ENCODE measurements at places on chromosomes 12 and 14. TPM values are rescaled to one million over a fixed set of nuclear protein-coding genes. Genes with fewer than 3 reads are reported as not detected.

GRCh38 chr14:76259029-76259735, 107.5 kb downstream of the GPATCH2L start:
- H3K4me3 ChIP-seq = no peak overlapping the region
- no peak overlapping the region for H3K27ac ChIP-seq
- H3K27me3 ChIP-seq = no peaks in the 10 kb centered on the region

DNA sequence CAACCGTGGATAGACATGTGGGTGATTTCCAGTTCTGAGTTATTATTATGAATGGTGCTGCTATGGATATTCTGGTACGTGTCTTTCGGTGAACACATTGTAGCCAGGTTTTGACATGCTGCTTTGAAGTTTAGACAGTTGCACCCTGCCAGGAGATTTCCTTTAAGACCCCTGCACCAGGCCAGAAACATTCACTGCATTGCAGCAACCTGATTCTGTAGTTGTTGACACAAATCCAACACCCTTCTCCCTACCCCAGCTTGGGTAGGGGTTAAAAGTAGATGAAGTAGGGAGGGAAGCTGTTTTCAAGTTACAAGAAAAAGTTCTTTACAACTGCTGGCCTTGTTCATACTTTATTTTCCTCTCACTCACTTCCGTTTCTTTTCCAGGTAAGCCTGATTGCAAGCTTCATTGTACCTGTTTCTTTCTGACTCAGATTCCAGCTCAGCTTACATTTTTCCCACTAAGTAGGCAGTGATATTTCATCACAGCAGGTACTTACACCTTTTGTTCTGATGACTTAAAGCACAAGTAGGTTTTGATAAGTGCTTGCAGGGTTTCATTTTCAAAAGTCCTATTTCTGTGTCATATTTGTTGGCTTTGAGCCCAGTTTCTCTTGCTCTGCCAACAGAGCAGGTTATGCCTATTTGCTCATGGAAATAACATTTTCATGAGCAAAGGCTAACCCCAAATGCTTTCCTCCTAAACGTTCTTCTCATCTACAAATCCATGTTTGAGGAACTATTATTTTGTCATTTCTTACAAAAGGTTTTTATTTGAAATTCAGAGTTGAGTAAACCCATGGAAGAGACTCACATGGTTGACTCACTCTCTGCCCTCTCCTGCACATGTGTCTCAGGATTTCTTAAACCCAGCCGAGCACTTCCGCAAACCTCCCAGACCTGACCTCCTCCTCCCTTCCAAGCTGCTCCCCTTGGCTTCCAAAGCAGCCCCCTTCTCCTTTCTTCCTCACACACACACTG, 12.1 kb upstream of the LTA4H start:
- H3K4me3 ChIP-seq = no peak overlapping the region
- H3K27ac ChIP-seq = no peak overlapping the region

TEAD4 gene
- 76.1 TPM for total RNA-seq

WSCD2 gene
- total RNA-seq = 3.5 TPM

DPPA3 gene
- not detected for total RNA-seq

DNA sequence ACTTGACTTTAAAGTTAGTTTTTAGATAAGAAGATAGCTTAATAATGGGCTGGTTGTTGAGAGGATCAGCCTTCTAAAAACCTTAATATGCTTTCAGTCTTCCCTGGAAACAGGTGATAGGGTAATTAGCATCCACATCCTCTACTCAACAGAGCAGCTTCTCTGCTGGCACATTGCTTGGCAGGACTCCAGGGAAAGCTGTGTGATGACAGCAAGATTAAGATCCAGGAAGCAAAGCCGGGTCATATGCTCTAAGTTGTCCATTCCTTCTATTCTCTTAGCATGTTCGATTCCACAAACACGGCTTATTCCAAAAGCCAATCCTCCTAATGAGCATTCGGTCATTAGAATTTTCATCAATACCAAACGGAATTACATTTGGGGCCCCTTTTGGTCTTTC, 87.0 kb downstream of the HMGA2 start:
- no peak overlapping the region for H3K4me3 ChIP-seq
- H3K4me1 ChIP-seq = no peaks in the 10 kb centered on the region
- DNase-seq = no peak

DNA sequence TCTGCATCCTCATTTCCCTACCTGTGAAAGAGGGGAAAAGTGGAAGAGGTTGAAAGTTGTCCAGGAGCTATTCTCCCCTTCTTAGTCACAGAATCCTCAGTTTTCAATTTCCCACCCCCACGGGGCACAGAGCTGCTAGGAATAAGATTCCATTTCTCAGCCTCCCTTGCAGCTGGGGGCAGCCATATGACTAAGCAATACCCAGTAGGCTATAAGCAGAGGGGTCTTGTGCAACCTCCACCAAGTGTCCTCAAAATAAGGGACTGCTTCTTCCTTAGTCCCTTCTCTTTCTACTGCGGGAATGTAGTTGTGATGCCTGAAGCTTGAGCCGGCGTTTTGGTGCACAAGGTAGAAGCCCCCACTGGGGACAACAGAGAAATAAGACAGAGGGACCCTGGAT, 40.9 kb downstream of the VWF start:
- no peak overlapping the region for H3K4me3 ChIP-seq
- no peaks in the 10 kb centered on the region for H3K4me1 ChIP-seq
- H3K36me3 ChIP-seq = no peaks in the 10 kb centered on the region
- DNase-seq = no peak
- H3K27me3 ChIP-seq = no peaks in the 10 kb centered on the region
- no peak overlapping the region for H3K27ac ChIP-seq

CD4 gene
- 2.6 TPM for total RNA-seq

C1S gene
- total RNA-seq = 273 TPM

- DNase-seq = peak; percentile 86
- H3K27ac ChIP-seq = peak overlapping the region; percentile 72
- H3K4me1 ChIP-seq = peaks cover 10% of the 10 kb centered on the region
Measured at GRCh38 chr12:69688471-69689427, 10.4 kb downstream of the BEST3 start.

DNA sequence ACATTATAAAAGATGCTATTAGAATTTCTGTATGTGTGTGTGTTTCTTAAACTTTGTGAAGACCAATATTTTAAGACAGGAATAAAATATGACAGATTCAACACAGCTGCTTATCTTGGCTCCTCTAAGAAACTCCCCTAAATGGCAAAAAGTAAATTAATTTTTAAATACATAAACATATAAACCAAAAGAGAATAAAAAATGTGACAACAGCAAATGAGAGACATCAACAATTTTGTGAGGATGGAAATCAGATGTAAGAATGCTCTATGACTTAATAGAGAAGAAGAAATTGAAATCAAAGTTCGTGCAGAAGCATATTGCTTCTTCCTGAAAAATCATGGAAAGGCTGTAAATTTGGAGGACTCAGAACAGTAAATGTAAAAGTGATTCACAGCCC, 1083.8 kb downstream of the FLRT2 start:
- H3K4me1 ChIP-seq = no peaks in the 10 kb centered on the region
- no peaks in the 10 kb centered on the region for H3K27me3 ChIP-seq
- no peak overlapping the region for H3K4me3 ChIP-seq
- no peak for DNase-seq

DDX23 gene
- 39.4 TPM for total RNA-seq

DNA sequence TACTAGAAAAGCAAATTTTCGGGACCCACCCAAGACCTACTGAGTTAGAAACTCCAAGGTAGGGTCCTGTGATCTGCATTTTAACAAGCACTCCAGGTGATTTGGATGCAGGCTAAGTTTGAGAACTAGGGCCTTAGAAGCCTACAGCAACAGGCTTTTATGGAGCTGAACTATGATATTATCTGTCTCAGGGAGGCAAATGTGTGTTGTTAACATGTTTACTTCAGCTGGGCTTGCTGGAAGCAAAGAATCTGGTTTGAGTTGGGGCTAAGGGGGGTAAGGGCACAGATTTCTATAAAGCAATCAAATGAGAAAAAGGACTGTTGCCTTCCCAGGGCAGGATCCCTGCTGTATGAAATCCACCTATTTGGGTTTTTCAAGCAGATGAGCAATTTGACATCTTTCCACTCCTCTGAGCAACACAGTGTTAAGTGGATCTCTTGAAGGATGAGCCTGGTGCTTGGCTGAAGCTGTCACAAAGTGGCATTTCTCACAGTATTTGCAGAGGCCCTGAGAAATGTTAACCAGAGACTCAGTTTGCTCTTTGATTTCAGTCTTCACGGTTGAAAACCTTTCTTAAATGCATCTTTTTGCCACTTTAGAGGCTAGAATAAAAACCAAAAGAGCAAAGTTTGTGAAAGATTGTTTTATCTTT, 36.2 kb upstream of the SOCS2 start:
- no peak for DNase-seq
- H3K36me3 ChIP-seq = no peaks in the 10 kb centered on the region

DNA sequence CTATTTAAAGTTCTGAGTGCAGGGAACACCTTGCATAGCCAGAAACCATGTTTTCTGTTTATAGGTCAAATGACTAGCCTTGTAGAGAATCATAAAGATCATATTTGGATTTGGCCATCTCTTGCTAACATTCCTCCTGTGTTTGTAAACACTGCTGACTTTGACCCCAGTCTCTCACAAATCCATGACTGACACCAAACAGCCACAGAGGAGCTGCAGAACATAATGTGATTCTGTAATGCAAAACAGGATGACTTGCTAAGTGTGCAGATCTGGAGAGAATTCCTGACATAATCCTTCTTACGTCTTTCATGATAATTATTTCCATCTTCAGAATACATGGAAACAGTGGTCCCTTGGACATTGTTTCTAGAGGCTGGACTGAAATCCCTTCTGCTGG, 211.8 kb downstream of the BMP4 start:
- H3K27me3 ChIP-seq = no peaks in the 10 kb centered on the region
- H3K36me3 ChIP-seq = no peaks in the 10 kb centered on the region
- no peak for DNase-seq
- H3K27ac ChIP-seq = no peak overlapping the region

DNA sequence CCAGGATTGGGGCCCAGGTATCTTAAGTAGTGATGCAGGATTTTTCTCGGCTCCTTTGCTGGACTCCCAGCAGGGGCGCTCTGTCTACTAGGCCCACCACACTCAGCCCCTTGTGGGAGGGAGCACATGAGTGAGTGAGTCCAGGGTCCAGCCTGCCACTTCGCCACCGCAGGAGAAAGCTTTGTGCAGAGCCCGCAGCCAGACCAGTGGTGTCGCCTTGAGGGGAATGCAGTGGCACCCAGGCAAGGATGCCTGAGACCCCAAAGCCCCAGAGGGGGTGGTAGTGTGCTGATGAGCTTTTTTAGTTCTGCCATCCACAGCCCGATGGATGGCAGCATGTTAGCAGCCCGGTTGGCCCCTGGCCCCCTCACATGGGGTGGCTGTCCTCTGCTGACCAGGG, 5.4 kb upstream of the MRPS35 start:
- no peaks in the 10 kb centered on the region for H3K36me3 ChIP-seq
- no peak for DNase-seq
- H3K4me3 ChIP-seq = no peak overlapping the region
- H3K27ac ChIP-seq = no peak overlapping the region
- no peaks in the 10 kb centered on the region for H3K27me3 ChIP-seq

DNA sequence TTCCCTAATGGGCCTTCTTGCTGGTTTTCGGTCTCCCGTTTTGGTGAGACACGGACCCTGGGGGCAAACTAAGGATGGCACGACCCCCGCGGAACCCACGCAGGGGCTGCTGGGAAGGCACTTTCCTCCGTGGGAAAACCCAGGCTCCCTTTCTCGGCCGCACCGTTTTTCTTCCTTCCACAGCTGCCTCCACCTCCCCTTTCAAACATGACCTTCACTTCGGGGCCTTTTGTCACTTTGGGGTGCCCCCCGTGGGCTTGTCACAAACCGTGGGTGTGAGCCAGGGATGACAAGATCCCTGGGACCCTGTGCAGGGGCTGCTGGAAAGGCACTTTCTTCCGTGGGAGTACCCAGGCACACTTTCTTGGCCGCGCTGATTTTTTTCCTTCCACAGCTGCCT, 268.7 kb downstream of the ALG10 start:
- no peaks in the 10 kb centered on the region for H3K4me1 ChIP-seq
- H3K36me3 ChIP-seq = no peaks in the 10 kb centered on the region
- no peak overlapping the region for H3K27ac ChIP-seq
- no peak overlapping the region for H3K4me3 ChIP-seq

SOX5 gene
- 18.2 TPM for total RNA-seq

DNA sequence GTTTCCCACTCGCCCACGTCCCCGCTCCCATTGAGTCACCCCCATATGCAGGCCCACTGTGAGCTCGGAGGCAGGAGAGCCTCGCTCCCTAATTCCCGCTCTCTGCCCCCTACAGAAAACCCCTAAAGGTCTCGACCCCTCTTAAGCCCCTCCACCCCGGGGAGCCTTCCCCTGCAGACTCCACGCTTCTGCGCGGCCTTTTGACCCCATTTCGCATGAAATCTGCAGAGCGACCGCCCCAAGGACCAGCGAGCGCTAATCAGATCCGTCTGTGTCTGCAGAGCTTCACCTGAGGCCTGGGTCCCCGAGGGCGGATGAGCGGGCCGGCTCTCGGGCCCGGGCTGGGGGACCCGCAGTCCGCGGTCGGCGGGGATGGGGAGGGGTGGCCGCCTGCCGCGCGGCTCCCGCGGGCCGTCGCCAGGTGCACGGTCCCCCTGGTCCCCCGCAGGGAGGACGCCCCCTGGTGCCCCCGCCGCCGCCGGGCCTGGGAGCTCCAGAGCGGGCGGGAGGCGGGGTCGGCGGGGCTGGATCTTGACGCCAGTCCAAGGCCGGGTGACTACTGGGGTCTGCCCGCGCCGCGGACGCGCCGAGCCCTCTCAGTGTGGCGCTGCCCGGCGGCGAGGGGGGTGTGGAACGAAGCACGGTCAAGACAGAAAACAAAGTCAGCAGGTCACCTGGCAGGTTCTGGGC, 10.1 kb downstream of the BMP4 start:
- H3K27me3 ChIP-seq = no peaks in the 10 kb centered on the region
- H3K4me3 ChIP-seq = peak overlapping the region; percentile 52
- no peak overlapping the region for H3K27ac ChIP-seq
- no peak for DNase-seq
- H3K4me1 ChIP-seq = peaks cover 2% of the 10 kb centered on the region

LTBR gene
- total RNA-seq = 284 TPM

DNA sequence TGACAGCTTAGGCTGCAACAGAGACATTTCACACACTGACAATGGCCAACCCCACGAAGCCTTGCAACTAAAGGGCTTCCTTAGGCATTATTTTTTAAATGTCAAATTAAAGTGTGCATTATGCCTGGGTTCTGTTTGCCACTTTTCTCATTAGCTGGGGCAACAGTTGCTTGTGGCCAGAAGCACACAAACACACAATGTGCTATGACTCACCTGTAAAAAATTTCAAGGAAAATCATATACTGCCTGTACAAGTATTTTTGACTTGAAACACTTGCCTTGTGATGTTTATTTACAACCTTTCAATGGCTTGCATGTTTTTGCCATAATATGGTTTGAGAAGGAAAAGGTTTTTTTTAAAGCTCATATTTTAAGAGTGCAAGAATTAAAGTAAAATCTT, 1.9 kb downstream of the NTN4 start:
- H3K4me1 ChIP-seq = peaks cover 4% of the 10 kb centered on the region
- peak overlapping the region; percentile 96 for H3K4me3 ChIP-seq
- peaks cover 5% of the 10 kb centered on the region for H3K36me3 ChIP-seq
- H3K27me3 ChIP-seq = no peaks in the 10 kb centered on the region
- no peak for DNase-seq

DNA sequence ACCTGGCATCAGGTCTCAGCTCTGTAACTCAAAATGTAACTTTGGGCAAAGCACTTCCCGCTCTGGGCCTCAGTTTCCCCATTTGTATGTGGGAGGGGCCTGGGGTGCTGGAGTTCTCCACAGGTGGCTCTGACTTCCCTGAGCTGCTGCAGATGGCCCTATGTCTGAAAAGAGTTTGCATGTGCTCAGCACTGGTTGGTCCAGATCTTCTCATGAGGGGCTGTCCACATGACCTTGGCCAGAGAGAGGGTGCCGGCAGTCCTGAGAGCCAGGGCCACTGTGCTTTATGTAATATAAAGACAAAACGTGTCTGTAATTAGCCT, 7.2 kb upstream of the CACNA2D4 start:
- H3K27ac ChIP-seq = no peak overlapping the region
- peaks cover 28% of the 10 kb centered on the region for H3K4me1 ChIP-seq
- H3K27me3 ChIP-seq = no peaks in the 10 kb centered on the region
- peak; percentile 41 for DNase-seq
- no peak overlapping the region for H3K4me3 ChIP-seq

All from ascending aorta (tissue), 2 donors.